ENCODE measurements at places on chromosomes 1 and 21.

GRCh38 chr1:231616667-231617066 lies 9.9 kb upstream of the DISC1 start:
- DNase-seq = no peak

DNA sequence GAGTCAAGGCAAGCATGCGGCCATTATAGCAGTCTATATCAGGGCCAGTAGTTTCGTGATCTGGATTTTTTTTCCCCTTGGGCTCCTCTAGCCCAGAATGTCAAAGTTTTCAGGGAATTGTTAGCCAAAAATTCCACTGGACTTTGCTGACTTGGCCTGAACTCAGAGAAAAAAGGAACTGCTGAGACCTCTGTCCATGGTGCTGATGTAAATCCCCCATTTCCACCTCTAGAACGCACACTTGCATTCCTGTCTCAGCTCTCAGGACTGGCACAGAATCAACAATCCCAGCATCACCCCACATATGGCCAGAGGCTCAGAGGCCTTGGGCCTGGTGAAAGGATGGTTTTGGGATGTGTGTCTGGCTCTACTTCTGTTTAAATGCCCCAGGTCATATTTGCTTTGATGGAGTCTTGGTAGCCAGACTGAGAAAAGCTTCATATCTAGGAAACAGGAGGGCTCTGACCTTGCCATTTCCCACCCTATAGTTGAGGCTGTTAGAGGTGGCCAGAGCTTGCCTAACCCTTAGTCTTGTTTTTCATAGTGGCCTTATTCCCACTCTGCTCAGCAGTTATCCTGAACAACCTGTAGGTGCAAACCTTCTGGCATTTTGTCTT lies 16.9 kb upstream of the EFCAB14 start:
- DNase-seq = no peak

GRCh38 chr1:229585338-229585737 lies 26.8 kb upstream of the ABCB10 start:
- DNase-seq = no peak

- DNase-seq = no peak
Measured at GRCh38 chr1:12056331-12056841, 6.7 kb upstream of the TNFRSF8 start.
